RPMI8226 (cell line): ENCODE measurements at places on chromosomes 3 and 15.

DNA sequence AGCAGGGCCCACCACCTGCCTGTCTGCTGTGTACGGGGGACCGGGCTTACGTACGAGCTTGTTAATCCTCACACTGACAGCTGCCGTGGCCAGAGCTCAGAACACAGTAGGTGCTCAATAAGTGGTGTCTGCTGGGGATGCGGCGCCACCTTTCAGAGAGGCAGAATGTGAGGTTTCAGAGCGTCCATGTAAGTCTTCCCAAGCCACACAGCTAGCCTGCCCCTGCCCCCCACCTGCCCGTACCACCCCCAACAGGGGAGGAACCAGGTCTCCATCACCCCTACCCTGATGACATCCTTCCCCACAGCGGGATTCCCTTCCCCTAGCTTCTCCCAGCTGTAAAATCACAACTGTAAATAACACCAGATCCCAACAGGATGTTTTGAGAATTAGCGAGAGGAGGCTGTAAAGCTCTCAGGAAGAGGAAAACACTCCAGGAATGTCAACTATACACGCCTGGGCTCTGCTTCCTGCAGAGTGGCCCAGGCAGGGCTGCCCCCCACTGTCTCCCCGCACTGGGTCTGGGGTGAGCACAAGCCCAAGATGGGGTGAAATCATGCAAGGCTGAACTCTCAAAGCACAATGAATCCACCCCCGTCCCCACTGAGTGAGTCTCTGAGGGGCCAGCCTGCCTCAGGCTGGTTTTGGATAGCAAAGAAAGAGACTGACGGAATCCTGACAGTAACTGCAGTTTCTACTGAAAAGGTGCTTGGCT lies 250.1 kb upstream of the LYSMD4 start:
- no peak for DNase-seq

DNA sequence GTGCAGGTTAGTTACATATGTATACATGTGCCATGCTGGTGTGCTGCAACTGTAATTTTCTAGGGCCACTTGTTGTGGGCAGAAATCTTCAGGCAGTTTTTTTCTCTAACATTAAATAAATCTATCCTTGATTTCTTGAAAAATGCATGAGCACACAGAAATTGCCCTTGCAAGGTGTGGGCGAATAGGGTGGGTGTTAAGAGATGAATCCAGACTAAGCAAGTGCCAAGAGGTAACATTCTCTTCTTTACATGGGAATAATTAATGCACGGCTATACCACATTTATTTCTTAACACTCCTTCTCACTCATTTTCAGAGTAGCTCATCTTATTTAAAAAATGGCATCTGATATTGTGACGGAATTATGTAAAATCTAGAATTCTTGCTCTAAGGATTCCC lies 719.6 kb downstream of the AGBL1 start:
- DNase-seq: no peak

DNA sequence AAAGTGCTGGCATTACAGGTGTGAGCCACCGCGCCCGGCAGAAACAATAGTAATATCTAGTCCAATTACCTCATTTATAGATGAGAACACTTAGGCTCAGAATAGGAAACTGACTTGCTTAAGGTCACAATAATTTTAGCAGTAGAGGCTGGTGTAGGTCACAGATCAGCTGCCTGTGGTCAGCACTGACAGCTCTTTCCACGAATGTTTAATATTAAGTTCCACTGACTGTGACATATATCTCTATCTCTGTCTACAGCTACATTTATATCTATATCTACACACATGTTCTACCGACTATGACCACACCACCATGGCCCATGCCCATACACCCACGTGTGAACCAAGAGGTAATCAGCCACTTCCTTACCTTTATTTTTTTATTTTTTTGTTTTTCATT lies 40.2 kb upstream of the DLG1 start:
- DNase-seq: no peak

- DNase-seq: no peak
These were observed 43.5 kb downstream of the FMN1 start for GRCh38 chr15:33150971-33151370.

DNA sequence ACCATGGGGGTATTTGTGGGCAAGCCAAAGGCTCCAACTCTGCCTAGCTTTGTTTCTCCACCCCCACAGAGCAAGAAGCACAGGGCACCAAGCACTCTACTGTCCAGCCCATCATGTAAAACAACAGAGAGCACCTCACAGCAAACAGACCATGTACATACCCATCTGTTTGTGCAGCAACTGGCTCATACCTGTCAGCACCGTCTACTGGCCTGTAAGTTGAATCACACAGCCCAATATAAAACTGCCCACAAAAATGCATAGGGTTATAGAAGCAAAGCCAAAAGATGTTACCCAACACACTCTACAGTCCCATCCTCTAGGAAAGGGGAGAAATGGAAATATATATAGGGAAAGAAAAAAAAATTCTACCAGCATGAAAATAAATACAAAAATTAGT lies 139.7 kb upstream of the CPNE4 start:
- no peak for DNase-seq

GRCh38 chr3:193023218-193023617 lies 105.6 kb upstream of the MB21D2 start:
- DNase-seq: no peak

DNA sequence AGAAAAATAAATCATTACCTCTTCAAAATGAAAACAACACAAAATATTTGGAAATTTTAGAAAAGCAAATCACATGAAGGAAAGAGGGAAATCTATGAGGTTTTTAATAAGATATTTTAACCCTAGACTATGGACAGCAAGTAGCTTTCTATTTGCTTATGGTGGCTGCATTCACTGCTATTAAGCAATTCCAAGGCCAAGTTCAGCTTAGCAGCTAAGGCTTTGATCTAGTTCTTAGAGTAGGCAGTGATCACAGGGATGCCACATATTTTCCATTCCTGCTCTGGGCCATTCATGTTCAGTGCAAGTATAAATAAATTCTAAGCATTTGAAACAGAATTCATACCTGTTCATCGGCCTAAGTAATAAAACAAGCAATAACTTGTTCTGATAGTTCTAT lies 235.3 kb downstream of the CDIN1 start:
- DNase-seq: no peak

DNA sequence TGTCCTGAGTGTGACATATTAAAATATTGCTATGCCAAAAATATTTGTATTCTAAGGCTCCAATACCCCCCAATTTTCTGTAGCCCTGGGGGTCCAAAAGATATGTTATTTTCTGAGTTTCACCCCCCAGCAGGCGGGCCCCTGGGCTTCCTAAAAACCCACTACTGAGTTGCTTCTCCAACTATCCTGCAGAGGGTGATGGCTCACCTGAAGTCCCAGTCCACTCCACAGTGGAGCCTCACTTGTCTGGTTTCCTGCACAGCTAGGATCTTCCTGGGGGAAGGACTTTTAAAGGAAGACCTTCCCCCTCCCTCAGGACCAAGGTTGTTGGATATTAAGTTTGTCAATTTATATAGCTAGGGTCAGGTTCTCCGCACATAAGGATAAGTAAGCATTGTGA lies 1181.4 kb downstream of the ROBO2 start:
- no peak for DNase-seq

GRCh38 chr3:99881121-99881524 lies 63.5 kb downstream of the CMSS1 start:
- no peak for DNase-seq

DNA sequence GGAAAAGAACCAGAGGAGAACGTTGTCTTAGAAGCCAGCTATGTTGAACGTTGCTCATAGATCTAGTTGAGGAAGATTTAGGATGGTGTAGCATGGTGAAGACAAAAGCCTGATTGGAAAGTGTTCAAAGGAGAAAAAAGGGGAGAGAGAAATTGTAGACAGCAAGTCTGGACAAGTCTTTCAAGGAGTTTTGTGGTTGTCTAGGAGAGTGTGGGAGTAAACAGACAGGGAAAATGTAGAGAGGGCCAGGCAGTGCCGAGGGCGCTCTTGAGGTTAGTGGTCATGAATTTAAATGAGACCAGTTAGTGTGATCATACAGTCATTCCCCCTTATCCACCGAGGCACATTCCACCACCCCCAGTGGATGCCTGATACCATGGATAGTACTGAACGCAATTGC lies 167.5 kb upstream of the IL12A start:
- no peak for DNase-seq

DNA sequence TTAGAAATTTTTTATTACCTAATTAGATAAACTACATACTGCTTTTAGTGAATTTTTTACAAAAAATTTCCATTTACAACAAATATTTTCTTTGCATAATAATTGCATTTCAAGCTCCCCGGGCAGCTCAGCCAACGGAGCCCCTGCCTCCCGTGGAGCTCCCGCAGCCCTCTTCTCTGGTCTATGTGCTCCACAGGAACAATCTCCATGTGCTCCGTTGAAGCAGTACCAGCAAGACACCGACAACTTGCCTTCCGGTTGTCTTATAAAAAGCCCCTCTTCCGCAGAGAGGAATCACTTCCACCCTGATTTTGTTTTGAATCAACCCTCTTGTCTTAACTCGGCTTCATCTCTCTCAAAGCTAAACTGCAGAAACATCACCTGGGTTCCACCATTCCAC lies 46.9 kb upstream of the CHD2 start:
- DNase-seq: no peak

DNA sequence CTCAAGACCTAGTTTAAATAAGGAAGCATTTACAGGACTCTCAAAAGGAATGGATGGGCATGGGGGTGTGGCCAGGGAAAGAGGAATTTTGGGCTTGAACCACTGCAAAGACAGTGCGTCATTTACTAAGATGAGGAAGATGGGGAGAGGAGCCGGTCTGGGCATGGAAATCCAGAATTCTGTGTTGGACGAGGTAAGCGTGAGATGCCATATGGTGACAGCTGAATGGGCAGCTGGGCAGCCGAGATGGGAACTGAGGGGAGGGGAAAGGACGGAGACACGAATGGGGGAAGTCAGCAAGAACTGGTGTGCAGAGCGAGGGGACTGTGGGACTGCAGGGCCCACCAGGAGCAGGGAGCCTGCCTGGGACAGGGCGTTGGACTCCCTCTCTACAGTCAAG lies 24.2 kb downstream of the TMEM44 start:
- no peak for DNase-seq

- DNase-seq: no peak
These were observed 14.9 kb downstream of the TRH start for GRCh38 chr3:129989414-129989813.

DNA sequence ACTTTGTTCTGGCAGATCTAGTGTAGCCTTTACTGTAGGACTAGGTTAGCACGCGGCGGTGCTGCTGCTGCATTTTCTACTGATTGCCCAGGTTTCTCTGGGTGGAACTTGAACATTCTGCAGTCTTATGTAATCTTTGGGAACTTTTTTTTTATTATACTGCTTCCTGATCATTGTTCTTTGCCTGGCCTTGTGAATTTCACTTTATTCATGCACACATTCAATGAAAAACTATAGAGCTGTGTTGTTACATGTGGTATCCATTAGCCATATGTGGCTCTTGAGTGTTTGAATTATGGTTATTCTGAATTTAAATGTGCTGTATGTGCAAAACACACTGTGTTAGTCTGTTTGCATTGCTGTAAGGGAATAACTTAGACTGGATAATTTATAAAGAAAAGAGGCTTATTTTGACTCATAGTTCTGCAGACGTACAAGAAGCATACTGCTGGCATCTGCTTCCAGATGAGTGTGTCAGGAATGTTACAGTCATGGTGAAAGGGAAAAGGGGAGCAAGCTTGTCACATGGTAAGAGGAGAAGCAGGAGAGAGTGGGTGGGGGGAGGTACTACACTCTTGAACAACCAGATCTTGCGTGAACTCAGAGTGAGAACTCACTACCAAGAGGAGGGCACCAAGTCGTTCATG lies 26.5 kb downstream of the MEF2A start:
- DNase-seq: no peak

- DNase-seq: peak; percentile 48
These were observed 720 bp upstream of the TNIK start for GRCh38 chr3:171460725-171461524.

DNA sequence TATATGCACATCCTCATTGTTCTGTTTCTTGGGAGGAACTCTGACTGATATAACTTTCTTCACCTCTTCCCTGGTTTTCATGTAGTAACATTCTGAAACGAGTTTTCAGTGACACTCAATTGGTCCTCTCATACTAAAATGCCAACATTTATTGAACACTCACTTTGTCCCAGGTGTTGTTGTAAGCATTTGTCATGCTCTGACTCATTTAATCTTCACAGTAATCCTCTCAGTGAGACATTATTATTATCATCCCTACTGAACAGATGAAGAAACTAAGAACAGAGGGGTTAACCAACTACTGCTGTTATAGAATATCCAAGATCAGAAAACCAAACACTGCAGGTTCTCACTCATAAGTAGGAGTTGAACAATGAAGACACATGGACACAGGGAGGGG lies 94.1 kb upstream of the MRPL3 start:
- DNase-seq: no peak

DNA sequence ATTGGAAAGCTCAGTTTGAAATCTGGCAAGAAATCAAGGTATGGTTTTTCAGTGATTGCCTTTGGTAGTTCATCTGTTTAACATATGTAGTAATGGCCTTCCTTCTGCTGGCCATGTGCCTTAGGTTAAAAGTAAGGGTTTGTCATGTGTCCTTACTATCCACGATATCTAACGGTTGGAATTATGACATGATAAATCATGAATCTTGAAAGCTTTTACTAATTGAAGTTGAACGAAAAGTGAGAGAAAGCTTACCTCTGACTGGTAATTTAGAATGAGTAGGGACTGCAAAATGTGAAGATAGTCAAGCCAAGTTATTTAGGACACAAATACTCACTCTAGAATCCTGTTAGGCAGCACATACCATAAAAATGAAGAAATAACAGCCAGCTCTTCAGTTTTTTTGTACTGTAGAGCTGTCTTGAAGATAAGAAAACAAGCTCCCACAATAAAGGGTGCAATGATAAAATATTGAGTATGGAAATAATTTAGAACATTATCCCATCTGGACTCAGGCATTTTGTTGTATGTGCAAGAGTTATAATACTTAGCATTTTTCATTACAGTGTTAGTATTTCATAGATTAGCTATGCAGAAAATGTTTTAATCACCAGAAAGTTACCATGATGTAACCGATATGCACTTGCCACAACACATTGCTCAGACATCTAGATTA lies 303.4 kb downstream of the ZNF385D start:
- no peak for DNase-seq

- DNase-seq: no peak
These were observed 1.9 kb downstream of the GNAT1 start for GRCh38 chr3:50193286-50193685.

GRCh38 chr3:126194713-126195305 lies 14.4 kb upstream of the ALDH1L1 start:
- no peak for DNase-seq

- DNase-seq: no peak
These were observed 99.5 kb downstream of the EPHB1 start for GRCh38 chr3:134894533-134894932.

- DNase-seq: no peak
These were observed 4.5 kb downstream of the HDC start for GRCh38 chr15:50260969-50261496.

- no peak for DNase-seq
These were observed 20.9 kb upstream of the AMOTL2 start for GRCh38 chr3:134395103-134395502.

DNA sequence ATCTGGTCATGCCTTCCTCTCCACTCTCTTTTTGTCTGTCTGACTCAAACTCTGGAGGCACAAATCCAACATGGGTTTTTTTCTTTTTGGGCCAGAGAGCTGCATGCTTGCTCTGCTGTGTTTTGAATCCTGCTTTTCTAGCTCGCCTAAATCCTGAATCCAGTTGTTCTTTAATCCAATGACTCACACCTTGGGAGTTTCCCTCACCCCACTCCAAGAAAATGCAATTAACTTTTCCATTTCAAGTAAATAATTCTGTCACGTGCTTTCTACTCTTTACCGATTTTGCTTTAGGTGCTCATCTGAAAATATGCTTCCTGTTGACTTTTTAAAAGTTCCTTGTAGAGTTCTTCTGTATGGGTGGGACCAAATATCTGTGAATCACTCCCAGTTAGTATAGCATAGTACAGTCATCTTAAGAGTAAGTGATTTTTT lies 47.6 kb downstream of the SLMAP start:
- DNase-seq: no peak
